Dorsolateral prefrontal cortex (tissue), 122 donors: ENCODE measurements at places on chromosomes 13 and 19.

DNA sequence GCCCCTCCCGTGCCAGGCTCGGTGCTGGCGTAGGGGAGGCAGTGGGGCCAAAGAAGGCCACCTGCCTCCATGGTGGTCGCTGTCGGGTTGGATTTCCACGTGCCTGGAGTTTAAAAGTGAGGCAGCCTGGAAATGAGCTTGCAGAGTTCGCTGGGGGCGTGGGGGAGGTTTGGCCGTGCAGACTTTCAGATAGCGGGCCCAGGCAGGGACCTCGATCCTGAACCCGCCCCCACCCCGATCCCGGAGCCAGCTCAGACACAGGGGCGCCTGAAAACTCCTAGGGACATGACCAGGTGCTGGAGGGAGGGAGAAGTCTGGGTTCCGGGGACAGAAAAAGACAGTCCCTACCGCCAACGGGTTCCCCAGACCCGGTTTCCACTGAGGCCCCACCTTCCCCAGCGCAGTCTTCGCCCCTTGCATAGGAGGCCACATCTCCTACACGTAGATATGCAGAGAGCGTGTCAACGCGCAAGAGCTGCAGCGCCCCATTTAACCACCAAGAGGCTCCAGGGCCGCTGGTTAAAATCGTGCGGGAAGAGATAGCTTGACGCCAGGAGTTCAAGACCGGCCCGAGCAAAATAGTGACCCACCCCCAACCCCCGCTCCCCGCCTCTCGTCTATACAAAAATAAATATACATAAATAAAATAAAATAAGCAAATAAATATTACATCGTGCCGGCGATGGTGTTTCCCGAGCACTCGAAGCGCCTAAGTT lies 8.5 kb downstream of the CCDC8 start:
- DNase-seq = no peak

DNA sequence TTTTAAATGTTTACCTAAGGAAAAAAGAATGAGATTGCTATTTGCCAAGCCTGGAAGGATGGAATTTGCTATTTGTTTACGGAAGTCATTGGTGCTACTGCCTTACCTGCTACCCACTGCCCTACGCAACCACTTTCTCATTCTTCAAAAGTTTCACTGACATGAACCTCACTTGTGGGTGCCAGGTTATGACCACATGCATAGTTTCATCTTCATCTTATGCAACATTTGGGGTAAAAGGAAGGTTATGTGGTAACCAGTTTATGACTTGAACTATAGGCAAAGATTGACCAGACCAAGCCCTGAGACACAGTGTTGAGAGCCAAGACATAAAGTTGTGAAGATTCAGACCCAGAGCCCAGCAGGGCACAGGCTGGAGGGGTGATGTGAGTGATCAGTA lies 142.5 kb downstream of the LACC1 start:
- DNase-seq = no peak

- DNase-seq = no peak
Measured at GRCh38 chr19:40762754-40763470, 11.9 kb downstream of the SNRPA start.

GRCh38 chr13:57633950-57634838 lies 2.6 kb downstream of the PCDH17 start:
- peak; percentile 54 for DNase-seq

DNA sequence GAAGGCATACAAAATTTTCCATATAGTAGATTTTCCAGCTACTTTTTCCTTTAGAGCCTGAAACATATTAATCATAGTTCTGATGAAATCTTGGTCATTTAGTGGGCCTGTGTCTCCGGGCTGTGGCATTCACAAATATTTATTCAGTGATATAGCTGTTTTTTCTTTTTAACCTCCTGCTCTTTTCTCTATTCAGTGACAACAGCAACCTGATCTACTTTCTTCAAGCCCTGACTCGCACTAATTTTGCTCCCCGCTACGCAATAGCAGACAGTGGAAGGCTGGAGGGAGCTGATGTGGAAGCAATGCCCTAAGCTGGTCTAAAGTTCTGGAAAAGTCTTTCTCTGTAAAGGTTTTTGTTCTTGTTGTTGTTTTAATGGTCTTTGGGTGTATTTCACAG lies 289.7 kb downstream of the SLITRK6 start:
- no peak for DNase-seq

DNA sequence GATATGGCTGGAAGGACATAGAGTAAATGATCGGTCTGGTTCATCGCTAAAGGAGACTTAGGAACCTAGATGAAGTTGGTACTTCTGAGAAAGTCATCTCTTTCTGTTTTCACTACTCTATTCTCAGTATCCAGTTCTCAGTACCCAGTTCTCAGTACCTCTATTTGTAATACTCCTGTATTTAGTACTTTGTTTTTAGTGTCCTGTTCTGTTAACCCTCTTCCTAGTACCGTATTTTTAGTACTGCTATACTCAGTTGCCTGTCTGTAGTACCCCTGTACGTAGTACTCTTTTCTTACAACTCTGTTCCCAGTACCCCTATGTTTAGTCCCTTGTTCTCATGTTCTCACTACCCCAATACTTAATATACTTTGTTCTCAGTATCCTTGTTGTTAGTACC lies 1.2 kb downstream of the RFXAP start:
- DNase-seq = no peak

GRCh38 chr19:1811472-1811894 lies 593 bp downstream of the ATP8B3 start:
- no peak for DNase-seq

GRCh38 chr19:988081-988480 lies 3.9 kb downstream of the WDR18 start:
- no peak for DNase-seq

DNA sequence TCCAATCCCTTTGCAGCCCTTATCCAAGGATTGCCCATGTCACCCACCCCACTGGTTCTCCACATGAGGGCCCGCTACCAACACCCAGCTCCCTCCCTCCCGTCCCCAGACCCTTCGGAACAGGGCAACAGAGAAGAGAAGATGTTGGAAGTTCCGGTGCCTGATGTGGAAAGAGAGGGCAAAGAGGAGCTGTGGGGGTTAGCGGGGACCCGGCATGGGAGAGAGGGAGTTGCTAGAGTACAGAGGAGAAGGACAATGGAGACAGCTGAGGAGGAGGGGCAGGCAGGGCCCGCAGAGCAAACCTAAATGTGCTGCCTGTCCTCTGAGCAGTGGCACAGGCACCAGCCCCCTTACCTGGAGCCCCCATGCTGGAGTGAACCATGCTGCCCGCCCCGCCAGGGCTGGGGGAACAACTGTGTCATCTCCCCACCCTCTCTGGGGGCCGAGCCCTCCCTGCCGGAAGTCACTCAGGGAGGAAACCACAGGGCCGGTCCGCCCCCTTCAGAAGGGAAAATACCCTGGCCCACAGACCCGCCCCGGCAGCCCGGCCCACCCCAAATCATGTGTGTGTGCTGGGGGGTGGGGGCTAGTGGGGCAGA lies at the start of gene POU2F2:
Gene POU2F2 (minus strand): TSS at position 417 of the 599 bp plus-strand sequence. CDS start 35 bp downstream, at position 382.
- DNase-seq = peak; percentile 21

DNA sequence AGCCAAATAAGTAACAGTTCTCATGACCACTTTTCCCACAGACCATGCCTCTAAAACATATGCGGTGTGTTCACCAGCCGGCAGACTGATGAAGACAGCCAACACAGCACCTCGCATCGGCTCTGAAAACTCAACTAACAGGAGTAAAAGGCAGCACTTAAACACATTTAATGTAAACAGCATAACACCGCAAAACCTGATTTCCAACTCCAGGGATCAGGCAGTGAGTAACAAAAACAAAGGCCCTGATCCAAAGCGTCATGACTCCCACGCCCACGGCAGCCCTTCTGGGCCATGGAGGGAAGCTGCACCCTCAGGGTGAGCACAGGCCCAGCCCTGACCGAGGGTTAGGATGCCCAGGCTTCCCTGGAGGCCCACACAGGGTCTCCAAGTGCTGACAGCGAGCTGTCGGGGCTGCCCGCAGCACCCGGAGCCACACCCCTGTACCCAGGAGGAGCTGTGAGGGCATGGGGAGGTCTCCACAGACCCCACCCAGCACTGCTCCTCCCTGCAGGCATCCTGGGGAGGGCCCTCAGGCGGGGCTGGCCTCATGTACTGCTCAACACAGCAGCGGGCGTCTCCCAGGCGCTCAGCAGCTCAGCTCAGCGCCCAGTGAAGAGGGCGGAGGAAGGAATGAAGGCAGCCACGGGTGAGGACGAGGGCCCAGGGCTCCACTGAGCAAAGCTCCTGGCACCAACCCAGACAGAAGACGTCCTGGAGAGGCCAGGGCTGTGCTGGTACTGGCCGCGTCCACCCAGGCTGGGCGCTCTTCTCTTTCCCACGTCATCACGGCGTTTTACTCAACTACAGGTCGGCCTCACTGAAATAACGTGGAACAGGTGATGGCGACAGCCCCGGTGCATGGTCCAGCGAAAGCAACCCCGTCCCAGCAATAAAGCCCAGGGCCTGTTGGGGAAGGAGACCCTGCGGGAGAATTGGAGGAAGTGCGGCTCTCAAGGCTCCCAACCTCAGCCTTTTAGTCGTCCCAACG lies 53.7 kb downstream of the RASA3 start:
- DNase-seq = peak; percentile 23

- no peak for DNase-seq
Measured at GRCh38 chr19:46860846-46861690, at the start of gene ARHGAP35. Gene ARHGAP35 (plus strand): TSS chr19:46860997. CDS start chr19:46918676, 57,679 bp downstream.

DNA sequence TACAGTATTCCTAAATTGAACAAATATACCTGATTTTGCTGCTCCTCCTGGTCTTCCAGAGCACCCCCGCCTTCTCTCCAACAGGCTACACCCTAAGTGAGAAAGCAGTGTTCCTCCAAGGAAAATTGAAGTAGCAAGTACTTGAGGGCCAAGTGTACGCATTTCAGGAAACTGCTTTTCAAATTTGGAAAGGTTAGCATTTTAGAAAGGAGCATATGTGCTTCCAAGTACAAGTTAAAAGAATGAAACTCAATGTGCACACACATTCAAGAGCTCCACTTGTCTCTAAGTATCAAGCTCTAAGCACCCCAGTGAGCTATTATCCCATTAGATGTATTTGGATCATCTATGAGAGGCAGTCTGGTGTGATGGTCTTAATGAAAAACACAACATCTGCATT lies 25.8 kb downstream of the LHFPL6 start:
- no peak for DNase-seq

DNA sequence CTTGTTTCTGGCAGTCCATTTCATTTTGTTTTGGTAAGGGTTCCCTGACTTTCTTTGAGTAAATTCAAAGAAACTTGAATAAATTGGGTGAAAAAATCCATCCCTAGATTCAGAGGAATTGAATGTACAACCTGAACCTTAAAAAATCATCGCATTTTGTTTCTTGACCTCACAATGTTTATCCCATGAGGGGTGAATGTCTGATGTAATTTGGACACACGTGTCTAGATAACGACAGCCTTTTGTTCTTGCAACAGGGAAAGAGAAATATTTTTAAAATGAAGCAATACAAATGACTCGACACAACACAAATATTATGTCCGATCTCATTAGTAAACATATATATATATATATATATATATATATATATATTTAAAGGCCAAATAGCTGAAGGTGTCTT lies 453.2 kb upstream of the ATXN8OS start:
- DNase-seq = no peak

DNA sequence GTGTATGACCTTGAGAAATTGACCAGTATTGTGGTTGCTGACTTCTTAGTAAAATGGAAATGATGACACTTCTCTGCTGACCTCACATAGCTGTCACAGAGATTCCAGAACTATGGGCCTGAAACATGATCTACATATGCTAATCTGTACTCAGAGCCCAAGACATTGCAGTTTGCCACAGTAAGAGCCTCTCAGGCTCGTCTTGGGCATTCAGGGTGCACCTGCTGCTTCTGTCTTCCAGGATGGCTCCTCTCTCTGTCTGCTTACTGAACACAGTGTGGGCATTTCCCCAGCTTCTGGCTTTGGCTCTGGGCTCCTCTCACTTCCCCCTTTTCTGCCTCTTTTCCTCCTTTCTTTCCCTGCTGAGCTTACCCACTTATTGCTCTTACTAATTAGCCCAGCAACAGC lies 22.3 kb upstream of the SLC46A3 start:
- DNase-seq = no peak

- no peak for DNase-seq
Measured at GRCh38 chr13:36418022-36418805, 14.1 kb upstream of the CCNA1 start.

DNA sequence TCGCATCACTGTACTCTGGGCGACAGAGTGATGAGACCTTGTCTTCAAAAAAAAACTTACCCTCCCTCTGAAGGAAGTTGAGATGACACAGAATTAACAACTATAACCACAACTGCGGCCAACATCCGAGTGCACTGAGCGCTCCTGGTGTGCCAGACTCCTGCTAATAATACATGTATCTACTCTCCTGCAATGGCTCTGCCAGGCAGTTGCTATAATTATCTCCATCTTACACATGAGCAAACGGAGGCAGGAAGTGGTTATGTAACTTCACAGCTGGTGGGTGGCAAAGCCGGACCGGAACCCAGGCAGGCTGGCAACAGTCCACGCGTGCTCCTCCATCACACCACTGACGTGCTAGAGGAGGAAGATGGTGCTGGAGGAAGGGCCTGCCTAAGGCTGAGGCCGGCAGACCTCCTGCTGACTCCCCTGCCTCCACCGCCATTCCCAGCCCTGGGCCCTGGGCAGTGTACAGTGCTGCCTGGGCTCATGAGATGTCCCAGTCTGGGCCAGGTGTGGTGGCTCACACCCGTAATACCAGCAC lies 12.6 kb downstream of the XRCC1 start:
- DNase-seq = peak; percentile 78

GRCh38 chr13:99087954-99088491 lies 110.2 kb upstream of the DOCK9 start:
- peak; percentile 16 for DNase-seq

GRCh38 chr19:374886-375235 lies 30.3 kb upstream of the MIER2 start:
- DNase-seq = no peak

- no peak for DNase-seq
Measured at GRCh38 chr19:1465191-1466016, 13.6 kb downstream of the C19orf25 start.

DNA sequence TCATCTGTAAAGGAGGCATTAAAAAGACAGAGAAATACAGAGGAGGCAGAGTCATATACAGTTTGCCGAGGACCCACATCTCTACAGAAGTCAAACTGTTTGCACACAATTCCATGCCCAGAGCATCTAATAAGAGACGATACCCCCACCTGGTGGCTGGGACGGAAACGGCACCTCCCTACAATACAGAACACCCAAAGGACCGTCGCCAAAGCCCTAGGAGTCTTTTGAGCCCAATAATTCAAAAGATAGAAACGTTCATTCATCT lies 703 bp upstream of the PLEKHG2 start:
- DNase-seq = peak; percentile 91

GRCh38 chr19:16619457-16619856 lies 8.5 kb downstream of the MED26 start:
- no peak for DNase-seq
